ENCODE measurements at places on chromosomes 7 and 10.
A peak's percentile ranks its signal among the peaks of the same experiment; 100 is the strongest.

DNA sequence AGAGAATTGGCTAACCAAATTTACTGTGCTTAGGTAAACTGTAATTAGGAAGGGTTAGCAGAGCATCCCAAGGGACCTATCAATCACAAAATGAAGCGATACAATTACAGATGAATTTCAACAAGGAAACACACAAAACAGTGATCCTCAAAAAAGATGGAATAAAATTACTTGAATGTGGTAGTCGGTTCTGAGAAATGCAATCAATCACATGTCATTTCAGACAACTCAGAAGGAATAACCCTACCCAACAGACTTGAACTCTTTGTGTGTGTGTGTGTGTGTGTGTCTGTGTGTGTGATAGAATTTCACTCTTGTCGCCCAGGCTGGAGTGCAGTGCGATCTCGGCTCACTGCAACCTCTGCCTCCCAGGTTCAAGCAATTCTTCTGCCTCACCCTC lies 43.5 kb downstream of the ST8SIA6 start:
- DNase-seq, result no peak

GRCh38 chr7:137903382-137904169 lies 56.8 kb upstream of the DGKI start:
- DNase-seq, result peak; percentile 60

DNA sequence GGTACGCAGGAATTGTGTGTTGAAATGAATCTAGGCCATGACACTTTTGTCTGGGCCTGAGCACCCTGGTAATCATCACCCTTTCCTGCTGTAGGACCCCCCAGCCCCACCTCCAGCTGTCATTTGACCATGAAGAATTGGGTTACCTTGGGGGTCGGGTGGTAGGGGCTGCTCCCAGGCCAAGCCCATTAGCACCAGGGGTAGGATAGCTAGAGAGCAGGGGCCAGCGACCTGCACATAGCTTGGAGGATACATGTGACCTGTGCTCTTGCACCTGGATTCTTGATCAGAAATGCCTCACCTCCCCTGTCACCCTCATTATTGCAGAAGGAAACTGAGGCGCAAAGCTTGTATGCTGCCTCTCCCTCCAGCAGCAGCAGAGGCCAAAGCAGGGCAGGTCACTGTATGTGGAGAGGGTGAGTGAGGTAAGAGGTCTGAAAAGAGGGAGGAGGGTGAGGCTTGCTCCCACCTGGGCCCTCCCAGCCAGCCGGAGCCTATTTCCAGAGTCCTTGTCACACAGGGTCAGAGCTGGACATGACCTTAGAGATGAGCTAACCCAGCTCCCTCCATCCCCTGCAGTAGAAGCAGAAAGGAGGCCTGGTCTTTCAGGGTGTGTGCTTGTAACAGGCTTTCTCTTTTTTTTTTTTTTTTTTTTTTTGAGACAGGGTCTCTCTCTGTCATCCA lies 35.3 kb upstream of the ANKRD2 start:
- DNase-seq, result no peak

DNA sequence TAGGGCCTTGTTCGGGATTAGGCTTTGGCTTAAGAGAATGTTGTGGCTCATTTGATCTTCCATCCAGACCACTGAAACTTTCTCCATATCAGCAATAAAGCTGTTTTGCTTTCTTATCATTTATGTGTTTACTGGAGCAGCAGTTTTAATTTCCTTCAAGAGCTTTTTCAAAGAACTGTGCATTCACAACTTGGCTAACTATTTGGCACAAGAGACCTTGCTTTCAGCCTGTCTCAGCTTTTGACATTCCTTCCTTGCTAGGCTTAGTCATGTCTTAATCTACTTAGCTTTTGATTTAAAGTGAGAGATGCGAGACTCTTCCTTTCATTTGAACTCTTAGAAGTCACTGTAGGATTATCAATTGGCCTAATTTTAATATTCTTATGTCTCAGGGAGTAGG lies 19.1 kb upstream of the AKR1B1 start:
- DNase-seq, result no peak

DNA sequence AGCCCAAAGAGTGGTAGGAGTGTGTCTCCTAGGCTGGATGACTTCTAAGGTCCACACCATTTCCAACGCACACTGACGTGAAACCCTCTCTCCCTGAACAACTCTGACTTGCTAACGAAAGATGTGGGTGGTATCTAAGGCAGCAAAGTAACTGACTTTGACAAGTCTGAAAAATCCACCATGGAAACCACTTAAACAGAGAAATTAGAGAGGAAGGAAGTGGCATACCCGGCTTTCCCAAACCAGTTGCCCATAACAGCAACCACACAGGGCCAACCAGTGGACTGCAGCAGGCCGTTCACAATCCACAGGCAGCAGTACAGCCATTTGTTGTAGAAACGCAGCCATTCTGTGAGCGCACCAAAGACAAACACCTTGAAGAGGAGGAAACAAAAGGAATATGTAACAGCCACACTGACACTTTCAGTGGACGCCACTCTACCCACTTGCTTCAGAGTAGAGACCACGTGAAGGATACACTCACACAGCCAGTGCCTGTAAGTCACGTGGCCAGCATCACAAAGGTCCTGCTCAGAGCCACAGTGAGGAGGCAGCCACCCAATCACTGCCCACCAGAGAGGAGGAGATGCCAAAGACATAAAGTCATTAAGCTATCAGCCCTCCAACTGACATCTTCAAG lies 39.8 kb downstream of the SLC37A3 start:
- no peak for DNase-seq

- no peak for DNase-seq
These were observed 79.5 kb upstream of the FAM133B start for GRCh38 chr7:92669616-92670165.
